ENCODE measurements at places on chromosomes 12 and 14.

- no peak for DNase-seq
These were observed 12.5 kb upstream of the CLEC4E start for GRCh38 chr12:8553088-8553627.

DNA sequence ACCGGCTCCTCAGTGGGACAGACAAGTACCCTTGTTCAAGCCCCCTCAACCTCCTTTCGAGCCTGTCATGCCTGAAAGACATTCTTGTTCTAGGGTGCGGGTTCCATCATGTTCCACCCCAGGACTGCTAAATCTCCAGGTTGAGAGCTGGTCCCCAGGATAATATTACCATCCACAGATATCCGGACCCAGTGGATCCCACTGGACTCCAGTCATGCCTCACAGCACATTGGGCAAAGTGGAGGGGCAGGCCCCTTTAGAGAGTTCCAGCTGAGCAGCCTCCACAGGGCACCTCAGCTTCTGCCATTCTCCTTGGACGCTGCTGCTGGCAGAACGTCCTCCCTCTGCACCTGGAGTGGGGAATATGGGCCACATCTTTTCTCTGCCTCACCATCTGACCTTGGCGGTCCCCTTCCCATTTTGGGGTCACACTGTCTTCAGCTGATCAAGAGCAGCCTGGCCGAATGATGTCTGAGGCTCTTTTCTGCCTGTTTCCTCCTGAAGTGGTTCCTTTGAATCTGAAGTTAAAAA is 137.4 kb downstream of the BCL11B start:
- DNase-seq: no peak

- no peak for DNase-seq
These were observed 29.0 kb downstream of the PALS1 start for GRCh38 chr14:67270145-67270753.

DNA sequence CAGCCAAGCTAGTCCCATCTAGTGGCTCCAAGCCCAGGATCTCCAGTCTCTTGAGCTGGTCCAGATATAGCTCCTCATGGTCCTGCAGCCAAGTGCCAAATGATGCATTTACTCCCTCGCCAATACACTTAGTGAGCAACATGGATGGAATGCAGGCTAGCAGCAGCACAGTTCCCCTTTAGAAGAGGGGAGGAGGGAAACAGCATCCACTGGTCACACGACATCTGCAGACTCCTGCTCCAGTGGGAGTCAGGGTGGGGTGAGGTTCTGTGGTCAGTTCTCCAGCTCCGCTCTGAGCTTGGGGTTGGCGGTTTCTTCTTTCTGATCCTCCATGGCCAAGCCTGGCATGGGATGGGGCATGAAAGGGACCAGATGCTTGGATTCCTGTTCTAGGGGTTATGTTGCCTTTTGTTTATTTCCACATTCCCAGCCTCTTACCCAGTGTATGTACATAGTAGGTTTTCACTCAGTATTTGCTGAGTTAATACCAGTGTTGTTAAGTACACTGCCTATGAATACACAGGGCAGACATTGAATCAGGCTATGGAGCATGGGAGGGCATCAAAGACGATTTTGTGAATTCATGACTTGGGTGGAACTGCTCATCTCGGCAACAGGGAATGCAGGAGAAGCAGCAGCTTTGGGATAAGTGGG is 57.3 kb downstream of the GALNT16 start:
- no peak for DNase-seq

- DNase-seq: no peak
These were observed 172.7 kb downstream of the NRXN3 start for GRCh38 chr14:78342879-78343278.

DNA sequence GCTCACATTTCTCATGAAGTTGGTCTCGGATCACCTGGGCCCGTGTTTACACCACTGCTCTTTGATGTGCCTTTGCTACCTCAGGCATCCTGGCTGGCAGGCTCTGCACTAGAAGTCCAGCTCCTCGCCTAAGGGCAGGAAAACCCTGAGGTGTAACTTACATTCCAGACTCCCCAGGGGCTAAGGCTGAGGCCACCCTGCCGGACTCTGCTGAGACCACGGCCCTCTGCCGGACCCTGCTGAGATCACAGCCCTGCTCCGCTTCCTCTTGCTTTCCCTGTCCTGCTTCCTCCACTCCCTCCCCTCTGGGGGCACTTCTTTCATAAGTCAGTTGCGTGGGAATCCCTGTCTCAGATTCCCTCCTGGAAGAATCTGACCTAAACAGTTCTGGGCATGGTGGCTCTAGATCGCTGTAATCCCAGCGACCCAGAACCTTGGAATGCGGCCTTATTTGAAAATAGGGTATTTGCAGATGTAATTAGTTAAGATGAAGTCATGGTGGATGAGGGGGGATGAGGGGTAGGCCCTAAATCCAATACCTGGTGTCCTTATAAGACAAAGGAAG is 17.2 kb downstream of the RILPL1 start:
- DNase-seq: no peak

- DNase-seq: no peak
These were observed 5.7 kb upstream of the JDP2 start for GRCh38 chr14:75422169-75422568.

DNA sequence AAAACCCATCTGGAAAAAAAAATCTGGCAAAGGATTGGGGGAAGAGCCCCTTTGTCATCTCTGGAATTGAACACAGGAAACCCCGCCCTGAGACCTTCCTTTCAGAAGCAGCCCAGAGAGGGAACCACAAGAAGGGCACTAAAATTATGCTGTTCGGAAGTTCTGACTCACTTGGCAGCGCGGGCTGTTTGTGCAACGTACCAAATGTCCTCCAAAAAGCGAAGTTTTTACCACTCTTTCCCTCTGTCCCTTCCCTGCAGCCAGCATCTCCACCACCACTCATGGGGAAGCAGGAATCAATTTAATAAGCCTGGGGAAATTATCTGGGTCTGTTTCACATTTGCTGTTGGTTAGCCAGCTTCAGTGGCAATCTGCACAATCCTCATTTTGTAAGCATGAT is 3.2 kb upstream of the SYNE3 start:
- DNase-seq: peak; percentile 63

- no peak for DNase-seq
These were observed 252.4 kb downstream of the GXYLT1 start for GRCh38 chr12:41892302-41892701.

- DNase-seq: no peak
These were observed 13.9 kb downstream of the RTL1 start for GRCh38 chr14:100889641-100890040.

DNA sequence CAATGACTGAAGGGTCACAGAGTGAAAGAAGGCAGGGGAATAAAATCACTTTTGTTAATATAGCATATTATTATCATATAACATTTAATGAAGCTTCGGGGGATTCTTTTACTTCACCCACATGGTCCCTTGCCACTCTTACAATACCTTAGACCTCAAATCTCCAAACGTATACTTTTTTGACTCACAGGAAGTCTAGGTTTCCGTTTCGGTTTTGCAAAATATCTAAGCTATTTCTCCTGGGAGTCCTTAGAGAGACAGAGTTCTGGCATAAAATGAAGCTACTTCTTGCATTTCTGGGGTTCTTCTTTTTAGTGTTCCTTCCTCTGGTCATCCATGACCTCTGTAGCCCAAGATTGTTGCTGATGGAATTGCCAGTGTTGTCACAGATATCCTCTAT is 590.5 kb upstream of the ATP2B1 start:
- DNase-seq: no peak

DNA sequence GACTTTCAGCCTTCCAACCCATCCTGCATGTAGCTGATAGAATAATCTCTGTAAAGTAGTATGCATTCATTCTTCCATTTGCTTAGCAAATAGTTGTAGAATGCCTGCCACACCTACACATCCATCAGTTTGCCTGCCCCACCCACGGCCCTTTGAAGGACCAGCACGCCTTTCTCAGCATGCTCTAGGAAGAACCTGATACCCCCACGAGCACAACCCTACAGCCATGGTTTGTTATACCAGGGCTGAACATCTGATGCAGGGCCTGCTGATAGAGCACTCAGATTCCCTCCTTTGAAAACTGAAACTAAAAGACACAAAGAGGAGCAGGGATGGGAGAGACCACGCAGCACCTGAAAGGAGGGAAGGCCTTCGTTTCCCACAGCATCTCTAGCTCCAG is 205.1 kb downstream of the ANO2 start:
- DNase-seq: no peak

GRCh38 chr14:55638665-55639064 is 58.7 kb downstream of the KTN1 start:
- DNase-seq: no peak

GRCh38 chr12:113984464-113984863 is 18.3 kb upstream of the RBM19 start:
- no peak for DNase-seq
